ENCODE measurements at places on chromosomes 16 and 17.

DNA sequence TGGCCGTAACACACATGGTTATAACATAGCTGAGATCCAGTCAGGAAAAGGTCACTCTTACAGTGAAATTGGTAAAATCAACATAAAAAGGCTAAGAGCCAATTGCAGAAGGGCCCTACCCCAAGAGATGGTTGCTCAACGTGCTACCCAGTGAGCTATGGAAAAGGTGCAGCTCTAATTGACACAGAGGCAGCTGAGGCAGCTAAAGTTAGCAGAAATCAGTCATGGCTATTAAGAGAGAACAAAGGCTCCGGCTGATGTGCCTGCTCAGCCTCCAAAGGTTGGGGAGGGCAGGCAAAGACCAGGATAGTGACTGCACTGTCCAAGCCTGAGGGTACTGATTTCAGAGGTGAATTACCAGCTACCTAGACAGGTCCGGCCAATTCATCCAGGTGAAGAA is 76.5 kb upstream of the ATP2A3 start:
- no peak for DNase-seq

- DNase-seq = no peak
These were observed 61.4 kb downstream of the ARHGAP17 start for GRCh38 chr16:24953721-24954120.

DNA sequence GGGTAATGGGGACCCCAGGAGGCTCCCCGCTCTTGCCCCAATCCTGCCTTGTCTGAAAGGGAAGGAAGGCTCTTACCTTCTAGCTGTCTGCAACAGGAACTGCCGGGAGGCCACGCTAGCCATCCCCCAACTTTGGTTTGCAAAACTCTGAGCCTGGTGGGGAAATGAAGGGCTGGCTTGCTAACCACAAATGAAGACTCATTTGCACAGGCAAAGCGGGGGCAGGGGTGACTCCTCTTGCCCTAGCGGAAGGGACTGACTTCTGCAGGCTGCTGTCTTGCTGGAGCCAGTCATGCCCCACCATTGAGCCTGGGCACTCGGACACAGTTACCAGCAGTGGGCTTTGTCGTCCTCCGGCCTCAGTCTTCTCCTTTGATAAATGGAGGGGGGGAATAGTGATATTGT is 52.6 kb downstream of the PLCG2 start:
- peak; percentile 92 for DNase-seq

- peak; percentile 86 for DNase-seq
These were observed 275.3 kb downstream of the PARN start for GRCh38 chr16:14354561-14355351.

GRCh38 chr17:72618001-72618509 is 474.4 kb downstream of the SLC39A11 start:
- no peak for DNase-seq

DNA sequence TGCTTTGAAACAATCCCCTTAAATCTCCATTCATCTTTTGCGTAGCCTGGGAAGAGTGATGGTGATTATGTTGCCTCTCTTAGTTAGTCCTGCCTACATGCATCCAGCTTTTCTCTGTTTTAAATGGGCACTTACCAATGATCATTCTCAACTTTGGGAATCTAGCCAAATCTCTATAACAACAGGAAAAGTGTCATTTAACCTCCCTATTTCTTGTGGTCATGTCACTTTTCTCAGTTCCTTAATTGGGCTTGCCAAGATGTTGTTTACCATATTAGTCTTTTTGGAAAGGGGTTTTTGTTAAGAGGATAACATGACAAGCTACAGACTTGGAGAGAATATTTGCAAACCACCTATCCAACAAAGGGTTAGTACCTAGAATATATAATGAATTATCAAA is 15.6 kb upstream of the CLEC10A start:
- peak; percentile 67 for DNase-seq

DNA sequence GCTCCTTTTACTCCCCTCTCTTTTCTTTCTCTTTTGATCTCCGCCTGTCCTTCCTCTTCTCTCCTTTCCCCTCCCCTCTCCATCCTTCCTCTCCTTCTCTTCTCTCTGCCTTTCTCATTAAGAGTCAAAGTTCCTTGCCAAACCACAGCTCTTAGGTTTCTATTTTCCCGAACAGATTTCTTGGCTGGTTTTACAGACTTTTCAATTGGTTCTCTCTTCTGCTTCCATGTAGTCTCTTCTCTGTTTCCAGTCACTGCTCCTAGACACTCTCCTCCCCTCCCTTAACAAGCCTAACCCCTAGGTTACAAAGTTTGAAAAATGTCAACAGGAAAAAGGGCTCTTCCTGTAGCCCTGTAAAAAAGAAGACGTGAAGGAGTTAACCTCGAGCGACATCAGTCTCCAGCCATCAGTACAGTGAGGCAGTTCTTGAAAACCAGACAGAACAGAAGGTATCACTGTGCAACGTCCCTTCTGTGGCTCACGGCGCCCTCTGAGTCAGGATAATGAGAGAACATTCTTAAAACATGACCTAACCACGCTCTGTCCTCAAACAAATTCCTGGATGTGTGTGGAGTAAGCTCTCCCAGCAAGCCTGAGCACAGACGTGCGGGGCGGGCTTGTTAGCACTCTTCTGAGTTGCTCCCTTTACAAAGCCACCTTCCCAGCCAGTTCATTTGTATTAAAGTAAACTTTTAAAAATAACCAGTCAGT is 11.6 kb upstream of the MARCHF10 start:
- no peak for DNase-seq

GRCh38 chr16:78240459-78241222 is 141.2 kb downstream of the WWOX start:
- DNase-seq = no peak

GRCh38 chr17:6139447-6139832 is 69.3 kb downstream of the WSCD1 start:
- DNase-seq = no peak

DNA sequence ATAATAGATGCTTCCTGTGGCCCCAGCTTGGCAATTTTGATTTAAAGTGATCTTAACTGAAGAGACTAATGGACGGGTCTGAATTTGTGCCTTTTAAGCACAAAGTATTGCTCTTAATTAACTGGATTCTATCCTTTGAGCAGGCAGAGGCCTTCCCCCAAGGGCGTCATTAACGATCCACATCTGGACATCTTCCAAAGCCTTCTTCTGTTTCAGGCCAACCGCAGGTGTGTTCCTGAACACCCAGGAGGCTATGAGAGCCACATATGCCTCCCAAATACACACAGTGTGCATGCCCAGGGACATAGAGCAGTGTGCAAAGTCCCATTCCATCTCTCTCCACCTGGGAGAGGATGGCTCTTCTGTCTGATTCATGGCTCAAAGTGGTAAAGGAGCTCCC is 42.3 kb downstream of the MAPT start:
- DNase-seq = no peak

- no peak for DNase-seq
These were observed 346.2 kb upstream of the TBX2 start for GRCh38 chr17:61053469-61053868.

DNA sequence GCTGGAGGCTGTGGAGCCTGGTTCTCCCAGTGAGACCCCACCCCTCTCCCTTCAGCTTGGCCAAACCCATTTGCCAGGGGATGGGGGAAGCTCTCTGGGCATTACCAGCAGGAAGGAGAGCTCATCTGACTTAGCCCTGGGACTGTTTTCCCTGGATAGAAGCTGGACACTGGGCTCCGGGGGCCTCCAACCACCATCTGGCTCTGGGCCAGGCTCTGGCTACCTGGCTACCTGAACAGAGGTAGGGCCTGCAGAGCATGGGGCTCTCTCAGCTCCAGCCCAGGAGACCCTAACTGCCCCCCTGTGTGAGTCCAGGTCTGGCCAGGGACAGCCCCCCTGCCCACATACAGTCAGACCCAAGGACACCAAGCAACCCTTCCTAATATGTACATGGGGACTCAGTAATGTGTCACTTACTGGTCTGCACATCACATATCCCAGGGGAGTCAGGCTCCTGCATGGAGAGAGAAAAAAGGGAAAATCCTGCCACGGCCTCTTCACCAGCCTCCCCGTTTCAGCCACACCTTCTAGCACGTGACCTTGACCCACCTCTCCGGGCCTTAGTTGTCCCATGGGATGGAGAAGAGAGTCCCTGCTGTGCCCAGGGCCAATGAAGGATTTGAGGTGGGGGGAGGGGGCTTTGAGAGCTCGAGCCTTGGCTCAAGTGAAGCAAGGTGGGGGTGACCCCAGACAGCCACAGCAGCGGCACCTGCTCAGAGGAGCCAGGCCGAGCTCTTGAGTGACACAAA is 13.8 kb downstream of the CNGB1 start:
- DNase-seq = no peak

GRCh38 chr16:77690416-77690815 is 31.9 kb upstream of the NUDT7 start:
- DNase-seq = no peak

GRCh38 chr16:2512735-2513404 is 882 bp upstream of the ATP6V0C start:
- DNase-seq = no peak

GRCh38 chr17:79370126-79370525 is 240.7 kb downstream of the RBFOX3 start:
- DNase-seq = no peak

DNA sequence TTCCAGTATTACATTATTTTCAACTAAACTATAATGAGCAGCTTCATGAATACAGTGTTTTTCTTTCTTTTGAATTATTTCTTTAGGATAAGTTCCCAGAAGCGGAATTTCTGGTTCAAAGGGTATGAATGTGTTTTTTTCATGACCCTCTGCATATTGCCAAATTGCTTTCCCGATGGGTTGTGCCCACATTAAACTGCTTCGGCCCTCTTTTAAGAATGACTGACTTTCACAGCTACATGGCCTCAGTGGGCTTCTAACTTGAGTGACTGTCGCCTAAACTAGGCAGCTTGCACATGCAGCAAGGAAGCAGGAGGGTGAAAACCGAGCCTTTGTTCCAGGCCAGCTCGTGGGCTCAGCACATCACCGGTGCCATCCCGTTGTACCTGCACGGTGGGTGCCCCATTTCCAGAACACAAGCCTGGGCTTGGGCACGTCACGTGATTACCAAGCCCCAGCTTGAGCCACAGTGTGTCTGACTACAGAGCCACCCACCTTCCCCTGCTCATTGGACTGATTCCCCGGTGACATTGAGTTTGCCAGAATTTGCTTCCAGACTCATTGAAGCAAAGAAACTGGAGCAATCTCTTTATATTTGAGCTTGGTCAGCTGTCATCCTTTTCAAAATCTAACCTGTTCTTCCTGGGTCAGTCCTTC is 112.8 kb downstream of the CLEC16A start:
- DNase-seq = no peak

DNA sequence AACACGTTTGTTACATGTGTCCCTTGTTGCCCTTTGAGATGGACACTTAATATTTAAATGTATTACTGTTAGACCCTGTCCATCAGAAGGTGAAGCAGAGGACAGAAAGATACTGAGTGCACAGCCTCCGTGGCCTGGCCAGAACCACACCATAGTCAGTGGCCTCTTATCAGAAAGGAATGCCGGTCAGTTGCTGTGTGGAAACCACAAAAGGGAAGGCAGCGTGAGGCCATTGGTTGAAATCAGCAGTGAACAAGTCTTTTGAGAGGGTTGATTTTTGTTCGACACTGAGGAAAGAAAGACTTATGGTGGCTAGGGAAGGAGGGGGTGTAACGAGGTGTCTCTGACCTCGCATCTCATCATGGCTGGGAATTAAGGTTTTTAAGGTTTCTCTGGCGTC is 85.4 kb upstream of the CLEC18A start:
- no peak for DNase-seq

GRCh38 chr17:40832840-40833239 is 10.4 kb upstream of the KRT10 start:
- DNase-seq = no peak

DNA sequence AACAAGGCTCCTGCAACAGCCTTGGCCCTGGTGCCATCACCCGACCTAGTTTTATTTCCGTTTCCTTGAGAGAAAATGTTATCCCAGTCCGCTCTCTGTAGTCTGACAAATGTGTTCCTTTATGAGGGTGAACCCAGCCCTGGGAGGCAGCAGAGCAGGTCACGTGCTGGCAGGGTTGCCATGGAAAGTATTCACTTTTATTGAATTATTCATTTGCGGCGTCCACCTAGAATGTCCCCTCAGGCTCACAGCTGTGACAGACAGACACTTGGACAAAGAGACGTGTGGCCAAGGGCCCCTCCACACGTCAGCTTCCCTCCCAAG is 90.0 kb downstream of the WSCD1 start:
- no peak for DNase-seq

DNA sequence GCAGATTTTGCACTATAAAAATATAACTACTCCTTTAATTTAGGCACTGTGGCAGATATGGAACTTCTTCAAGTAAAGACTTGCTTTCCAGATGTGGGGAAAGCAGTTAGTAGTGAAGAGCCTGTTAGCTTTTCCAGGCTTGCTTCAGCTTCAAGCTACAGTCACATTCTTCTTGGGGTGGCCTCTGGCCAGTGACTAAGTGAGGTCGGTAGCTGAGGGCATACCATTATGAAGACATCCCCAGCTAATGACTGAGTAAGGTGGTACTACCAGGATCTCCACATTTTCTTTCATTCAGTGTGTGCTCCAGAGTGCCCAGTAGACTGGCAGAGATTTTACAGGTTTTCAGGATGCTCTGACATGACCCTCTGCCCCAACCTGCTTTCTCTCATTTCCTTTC is 167.1 kb upstream of the KIF2B start:
- no peak for DNase-seq

DNA sequence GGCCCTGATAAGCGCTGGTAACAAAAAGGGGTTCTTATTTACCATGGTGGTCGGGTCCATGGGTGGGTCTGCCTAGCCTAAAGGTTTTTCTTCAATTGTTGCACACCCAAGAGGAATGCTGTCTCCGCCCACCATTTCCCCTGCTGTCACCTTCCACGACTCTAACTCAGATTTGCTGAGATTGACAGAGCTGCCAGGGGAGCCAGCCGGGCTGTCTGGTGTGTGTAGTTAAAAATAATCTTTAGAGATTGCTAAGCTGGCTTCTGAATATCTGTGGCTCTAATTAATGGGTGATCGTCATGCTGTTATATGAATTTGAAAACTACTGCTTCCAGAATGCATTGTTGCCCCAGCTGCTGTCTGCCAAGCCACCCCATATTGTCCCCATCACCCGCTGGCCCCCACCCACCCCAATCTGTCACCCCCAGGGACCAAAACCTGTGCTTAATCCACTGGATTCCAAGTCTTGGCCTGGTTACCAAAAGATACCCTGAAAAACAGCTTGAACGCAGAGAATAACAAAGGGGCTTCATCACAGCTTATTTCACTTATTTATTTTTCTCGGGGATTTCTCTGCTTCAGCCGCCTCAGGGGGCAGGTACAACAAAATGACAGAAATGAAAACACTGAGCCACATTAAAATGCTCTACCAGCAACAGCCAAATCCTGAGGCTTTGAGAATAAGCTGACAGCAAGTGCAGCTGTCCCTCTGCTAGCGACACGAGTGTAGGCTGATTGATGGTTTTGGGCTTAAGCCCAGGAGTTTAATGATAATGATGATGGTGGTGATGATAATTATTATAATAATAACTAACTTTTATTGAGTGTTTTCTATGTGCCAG is 46.1 kb upstream of the NLK start:
- DNase-seq = no peak

DNA sequence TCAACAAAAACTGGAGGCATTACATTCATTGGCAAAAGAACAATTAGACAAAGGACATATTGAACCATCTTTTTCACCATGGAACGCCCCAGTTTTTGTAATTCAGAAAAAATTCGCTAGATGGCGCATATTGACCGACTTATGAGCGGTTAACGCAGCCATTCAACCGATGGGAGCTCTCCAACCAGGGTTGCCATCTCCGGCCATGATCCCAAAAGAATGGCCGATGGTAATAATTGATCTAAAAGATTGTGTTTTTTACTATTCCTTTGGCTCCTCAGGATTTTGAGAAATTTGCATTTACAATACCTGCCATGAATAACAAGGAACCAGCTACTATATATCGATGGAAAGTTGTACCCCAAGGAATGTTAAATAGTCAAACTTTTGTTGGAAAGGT is 21.4 kb downstream of the ALOX15B start:
- DNase-seq = peak; percentile 99

Measured in inflammatory macrophage treated with lipopolysaccharide for 1 hour (primary cell).